ENCODE measurements at places on chromosomes 11 and 22.

GRCh38 chr11:109378034-109378433 lies 44.0 kb upstream of the C11orf87 start:
- no peak for DNase-seq

DNA sequence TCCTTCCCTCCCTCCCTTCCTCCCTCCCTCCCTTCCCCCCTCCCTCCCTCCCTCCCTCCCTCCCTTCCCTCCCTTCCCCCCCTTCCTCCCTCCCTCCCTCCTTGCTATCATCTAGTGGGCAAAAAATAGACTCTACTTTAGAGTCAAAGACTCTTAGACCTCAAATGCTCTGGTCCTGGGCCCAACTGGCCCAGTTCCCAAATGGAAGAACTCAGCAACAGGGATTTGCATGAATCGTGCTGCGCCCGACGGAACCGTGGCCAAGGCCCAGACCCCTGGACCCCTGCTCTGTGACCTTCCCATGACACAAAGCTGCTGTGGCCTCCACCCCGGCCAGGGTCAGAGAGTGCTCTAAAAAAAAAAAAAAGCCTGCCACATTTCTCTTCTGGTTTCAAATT lies 97.4 kb downstream of the WNT7B start:
- no peak for DNase-seq

DNA sequence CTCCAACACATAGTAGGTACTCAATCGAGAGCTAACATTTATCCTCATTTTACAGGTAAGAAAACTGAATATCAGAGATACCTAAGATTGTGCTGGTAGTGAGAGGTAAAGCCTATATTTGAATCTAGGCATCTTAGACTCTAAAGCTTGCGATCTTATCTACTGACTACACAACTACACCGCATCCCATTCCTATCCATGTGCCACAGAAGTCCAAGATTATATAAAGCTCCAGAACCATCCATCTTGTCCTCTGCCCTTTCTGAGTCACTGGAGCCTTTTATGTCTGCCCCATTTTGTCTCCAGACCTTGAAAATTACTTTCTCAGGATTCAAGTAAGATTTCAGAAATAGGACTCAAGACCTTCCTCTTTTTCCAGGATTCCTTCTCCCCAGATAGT lies 84.4 kb downstream of the OR5AK2 start:
- no peak for DNase-seq

DNA sequence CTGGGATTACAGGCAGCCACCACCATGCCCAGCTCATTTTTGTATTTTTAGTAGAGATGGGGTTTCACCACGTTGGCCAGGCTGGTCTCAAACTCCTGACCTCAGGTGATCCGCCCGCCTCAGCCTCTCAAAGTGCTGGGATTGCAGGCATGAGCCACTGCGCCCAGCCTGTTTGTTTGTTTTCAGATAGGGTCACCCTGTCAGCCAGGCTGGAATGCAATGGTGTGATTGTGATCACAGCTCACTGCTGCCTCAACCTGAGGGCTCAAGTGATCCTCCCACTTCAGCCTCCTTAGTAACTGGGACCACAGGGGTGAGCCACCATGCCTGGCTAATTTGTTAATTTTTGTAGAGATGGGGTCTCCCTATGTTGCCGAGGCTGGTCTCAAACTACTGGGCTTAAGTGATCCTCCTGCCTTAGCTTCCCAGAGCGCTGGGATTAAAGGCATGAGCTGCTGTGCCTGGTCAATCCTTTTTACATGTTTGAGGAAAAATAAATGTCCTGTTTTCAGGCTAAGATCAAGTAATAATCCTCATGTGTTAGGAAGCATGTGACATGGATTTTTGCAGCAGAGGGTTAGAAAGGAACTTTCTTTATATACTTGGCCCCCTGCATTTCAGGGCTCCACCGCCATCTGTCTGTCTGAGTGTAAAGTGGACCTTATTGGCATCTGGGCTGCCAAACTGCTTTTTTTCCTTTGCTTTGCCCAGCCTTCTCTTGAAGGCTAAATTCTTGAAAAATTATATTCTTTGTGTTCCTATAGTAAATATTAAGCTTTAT lies 4.8 kb upstream of the SLC3A2 start:
- no peak for DNase-seq

DNA sequence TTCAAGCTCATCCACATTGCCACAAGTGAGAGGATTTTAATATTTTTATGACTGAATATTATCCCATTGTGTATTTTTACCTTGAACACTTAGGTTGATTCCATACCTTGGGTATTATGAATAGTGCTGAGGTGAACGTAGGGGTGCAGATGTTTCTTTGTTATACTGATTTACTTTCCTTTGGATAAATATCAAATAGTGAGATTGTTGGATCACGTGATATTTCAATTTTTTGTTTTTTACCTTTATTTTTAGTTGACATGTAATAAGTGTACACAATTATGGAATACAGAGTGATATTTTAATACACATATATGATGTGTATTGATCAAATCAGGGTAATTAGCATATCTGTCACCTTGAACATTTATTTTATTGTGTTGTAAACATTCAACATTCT lies 8.1 kb downstream of the OR10W1 start:
- no peak for DNase-seq

Data from activated naive CD4-positive, alpha-beta T cell (primary cell).